ENCODE measurements at places on chromosomes 6 and 20.

GRCh38 chr20:34663213-34663943, 13.5 kb downstream of the PIGU start:
- no peak for DNase-seq

DNA sequence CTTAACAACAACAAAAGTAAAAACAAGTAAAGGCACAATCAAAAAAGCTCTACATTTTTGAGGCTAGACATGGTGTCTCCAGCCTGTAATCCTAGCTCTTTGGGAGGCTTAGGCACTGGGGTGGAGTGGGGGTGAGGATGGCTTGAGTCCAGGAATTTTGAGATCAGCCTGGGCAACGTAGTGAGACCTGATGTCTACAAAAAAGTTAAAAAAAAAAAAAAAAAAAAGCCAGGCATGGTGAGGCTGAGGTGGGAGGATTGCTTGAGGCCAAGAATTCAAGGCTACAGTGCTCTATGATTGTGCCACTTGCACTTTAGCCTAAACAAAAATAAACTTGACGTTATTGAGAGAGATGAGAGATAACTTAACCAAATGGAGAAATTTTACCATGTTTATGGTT, 60.1 kb downstream of the QKI start:
- no peak for DNase-seq

- no peak for DNase-seq
These were observed 13.9 kb upstream of the BCLAF1 start for GRCh38 chr6:136303516-136303915.

DNA sequence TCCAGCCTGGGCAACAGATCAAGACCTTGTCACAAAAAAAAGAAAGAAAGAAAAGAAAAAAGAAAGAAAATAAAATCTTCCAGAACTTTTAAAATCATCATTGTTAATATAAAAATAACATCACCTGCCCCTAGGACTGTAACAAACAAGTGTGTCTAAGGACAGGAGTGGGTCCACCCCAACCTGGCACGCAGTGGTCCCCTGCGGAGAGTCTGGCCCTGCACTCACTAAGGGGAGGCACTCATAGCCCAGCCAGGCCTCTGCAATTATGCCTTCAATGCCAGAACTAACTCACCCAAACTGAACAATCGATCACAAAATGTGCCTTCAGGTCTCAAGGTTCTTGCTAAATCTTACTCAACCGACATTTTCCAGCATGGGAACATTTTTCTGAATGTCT, 4.8 kb downstream of the GMEB2 start:
- no peak for DNase-seq

DNA sequence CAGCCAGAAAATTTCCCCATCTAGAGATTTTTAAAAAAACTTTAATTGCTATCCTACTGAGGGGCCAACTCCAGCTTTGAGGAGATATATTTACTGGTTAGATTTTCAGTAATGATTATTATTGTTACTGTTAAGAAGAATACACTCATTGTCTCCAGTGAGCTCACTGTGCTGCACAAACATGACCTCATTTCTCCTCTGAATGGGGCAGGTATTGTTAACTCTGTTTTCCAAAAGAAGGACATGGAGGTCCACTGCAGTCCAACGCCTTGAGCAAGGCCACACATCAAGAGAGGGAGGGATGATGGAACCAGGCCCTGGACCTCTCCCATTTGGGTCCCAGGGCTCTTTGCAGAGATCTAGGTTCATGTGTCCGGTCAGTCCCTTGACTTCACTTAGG, 13.9 kb upstream of the SCUBE3 start:
- DNase-seq = no peak

GRCh38 chr6:42176981-42177380, 3.8 kb downstream of the GUCA1A start:
- DNase-seq = no peak

- peak; percentile 33 for DNase-seq
These were observed 237.5 kb downstream of the CD83 start for GRCh38 chr6:14354919-14355572.

- no peak for DNase-seq
These were observed 98.5 kb downstream of the TFAP2A start for GRCh38 chr6:10316373-10316721.

- no peak for DNase-seq
These were observed 103.0 kb downstream of the PLEKHG1 start for GRCh38 chr6:150702675-150703074.

GRCh38 chr6:159321267-159321666, 152.1 kb downstream of the FNDC1 start:
- no peak for DNase-seq

DNA sequence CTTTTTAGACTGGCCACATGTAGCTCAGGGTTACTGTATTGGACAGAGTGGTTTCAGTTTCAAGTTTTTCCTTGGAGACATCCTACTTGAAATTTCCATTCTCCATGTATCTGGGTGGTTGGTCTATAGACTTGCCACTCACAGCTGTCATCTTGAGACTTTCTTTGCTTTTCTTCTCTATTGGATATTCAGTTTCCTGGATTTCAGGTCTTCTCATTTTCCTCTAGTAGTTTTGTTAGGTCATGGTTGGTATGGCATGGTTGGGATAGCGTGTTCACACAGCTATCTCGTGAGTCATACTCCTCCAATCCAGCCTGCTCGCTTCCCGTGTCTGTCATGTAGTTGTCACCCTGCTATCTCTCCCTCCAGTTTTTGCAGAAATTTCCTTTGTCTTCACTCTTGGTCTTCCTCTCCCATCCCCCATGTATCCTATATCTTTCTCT, 48.3 kb downstream of the PTPN1 start:
- no peak for DNase-seq

GRCh38 chr20:36144336-36144735, 10.2 kb upstream of the EPB41L1 start:
- no peak for DNase-seq

- DNase-seq = no peak
These were observed 62.3 kb downstream of the FKBP5 start for GRCh38 chr6:35626401-35626800.

DNA sequence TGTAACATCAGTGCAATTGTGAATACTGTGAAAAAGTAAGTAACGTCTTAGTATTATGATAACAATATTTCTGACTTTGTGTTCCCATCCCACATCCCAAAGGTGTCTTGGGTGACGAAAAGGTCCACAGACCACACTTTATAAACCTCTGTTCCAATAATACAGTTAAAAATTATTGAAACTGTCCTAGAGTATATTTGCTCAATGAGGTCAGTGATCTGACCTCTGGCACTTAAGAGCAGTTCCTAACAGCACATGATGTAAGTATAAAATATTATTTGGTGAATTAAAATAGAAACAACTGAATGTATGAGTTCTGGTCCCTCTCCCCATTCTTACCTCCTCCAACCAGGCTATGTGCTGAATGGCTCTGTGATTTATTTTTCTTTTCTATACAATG, 566.4 kb upstream of the MMS22L start:
- DNase-seq = no peak

DNA sequence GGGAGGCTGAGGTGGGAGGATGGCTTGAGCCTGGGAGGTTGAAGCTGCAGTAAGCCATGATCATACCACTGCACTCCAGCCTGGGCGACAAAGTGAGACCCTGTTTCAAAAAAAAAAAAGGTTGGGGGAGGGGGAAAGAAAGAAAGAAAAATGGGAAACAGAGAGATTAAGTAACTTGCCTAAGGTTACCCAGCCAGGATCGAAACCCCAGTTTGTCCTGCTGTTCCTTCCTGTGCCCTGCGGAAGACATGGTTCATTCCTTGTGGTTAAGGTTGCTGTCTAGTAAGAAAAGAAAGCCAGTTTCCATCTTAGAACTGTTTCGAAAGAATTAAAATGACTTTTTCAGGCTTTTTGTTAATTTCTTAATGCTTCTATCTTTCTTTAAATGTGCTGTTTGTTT, 29.8 kb downstream of the C6orf89 start:
- no peak for DNase-seq

GRCh38 chr6:152062476-152062875, 255.0 kb downstream of the ESR1 start:
- DNase-seq = no peak

DNA sequence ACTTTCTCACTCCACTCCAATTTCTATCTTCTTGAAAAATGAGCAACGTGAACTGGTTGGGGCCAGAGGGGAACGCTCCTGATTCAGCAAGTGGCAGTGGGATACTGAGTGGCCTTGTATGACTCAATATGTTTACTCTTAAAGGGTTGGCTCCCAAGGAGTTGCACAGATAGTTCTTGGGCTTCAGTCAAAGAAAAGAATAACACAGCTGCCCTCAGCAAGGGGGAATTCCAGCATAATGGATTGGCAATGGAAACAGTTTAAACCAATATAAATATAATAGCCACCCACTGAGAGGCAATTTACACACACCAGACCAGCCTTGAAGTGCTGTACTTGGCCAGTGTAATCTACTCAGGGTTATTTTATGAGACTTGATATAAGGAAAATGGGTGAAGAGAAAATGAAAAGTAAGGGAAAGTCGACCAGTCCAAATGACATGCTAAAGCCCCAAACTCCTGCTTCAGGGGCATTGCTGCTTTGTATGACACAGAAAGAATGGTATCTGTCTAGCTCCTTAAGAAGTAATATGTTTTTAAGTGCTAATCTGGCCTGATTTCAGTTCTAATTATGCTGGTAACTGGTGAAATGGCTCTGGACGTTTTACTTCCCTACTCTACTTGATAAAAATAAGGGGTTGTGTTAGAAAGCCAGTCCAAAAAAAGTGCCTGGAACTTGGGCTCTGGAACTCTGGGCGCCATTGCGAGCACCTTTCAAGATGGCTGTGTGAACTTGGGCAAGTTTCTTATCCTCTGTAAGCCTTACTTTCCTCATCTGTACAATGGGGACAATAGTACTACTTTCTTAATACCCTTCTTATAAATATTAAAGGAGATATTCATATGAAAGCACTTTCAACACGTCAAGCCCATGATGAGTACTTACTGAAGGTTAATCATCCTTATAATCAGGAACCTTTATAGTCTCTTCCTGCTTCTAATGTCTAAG, 712.9 kb upstream of the MAP3K7 start:
- no peak for DNase-seq

- DNase-seq = no peak
These were observed 309.9 kb upstream of the OPRM1 start for GRCh38 chr6:153729189-153729588.

DNA sequence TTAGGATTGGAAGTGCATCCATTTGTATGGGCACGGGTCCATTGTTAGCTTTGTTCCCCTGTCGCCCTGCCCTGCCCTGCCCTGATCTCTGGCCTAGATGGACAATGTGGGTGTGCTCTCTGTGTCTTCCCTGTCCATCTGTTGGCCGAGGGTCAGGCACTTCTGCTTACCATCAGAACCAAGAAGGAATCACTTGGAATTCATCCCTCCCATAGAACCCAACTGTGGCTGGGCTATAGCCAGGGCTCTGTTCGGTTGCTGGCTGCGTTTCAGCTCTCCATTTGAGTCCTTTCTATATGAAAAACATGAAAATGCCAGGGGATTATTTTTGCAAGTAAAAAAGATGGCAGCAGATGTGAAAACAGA, 26.6 kb upstream of the TULP4 start:
- no peak for DNase-seq

DNA sequence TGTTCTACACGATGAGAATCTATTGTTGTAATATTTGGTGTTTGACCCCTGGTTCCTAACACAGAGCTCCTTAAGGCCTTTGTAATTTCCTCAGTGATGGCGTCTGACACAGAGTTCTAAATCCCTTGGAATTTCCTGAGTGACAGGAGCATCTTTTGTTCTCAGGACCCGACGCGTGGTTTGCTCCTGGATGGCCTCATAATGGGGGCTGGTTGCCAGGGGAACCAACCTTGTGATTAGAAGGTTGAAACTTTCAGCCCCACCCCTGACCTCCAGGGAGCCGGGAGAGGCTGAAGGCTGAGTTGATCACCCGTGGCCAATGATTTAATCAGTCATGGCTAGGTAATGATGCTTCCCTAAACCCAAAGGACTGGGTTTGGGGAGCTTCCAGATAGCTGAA, 20.5 kb upstream of the ZNF133 start:
- no peak for DNase-seq

DNA sequence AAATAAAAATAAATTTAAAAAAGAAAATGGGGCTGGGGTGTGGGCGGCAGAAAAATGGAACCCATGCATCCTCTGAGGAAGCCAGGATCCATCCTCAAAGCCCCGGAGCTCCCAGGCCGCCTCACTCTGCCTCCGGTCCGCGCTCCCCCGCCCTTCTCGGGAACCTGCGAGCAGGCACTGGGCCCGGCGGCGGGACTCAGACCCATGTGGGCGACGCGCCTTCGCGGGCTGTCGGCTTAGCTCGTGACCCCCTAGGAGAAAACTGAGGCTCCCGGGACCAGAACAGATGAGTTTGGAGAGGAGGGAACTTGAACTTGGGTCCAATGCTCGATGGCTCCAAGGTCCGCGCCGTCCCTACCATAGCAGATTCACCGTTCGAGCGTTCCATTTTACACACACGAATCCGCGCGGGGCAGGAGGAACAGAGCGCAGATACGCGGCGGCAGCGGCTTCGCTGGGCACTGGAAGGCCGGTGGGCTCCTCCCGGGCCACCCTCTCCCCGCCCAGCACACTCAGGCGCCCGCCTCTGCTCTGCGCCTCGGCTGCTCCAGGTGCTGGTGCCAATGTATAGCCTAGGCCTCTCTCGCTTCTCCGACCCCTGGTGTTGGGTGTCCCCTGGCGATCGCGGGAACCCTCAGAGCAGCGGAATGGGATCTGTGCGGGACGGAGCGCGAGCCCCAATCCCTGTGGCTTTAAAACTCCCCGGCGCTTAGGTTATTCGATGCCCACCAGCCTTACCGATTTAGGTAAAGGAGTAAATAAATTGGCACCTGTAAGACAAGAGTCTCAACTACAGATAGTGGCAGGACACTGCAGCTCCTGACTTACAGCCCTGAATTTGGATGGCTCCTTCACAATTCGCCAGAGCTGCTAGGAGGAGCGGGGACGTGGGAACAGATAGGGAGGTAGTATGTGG, 39.2 kb downstream of the DPPA5 start:
- no peak for DNase-seq

DNA sequence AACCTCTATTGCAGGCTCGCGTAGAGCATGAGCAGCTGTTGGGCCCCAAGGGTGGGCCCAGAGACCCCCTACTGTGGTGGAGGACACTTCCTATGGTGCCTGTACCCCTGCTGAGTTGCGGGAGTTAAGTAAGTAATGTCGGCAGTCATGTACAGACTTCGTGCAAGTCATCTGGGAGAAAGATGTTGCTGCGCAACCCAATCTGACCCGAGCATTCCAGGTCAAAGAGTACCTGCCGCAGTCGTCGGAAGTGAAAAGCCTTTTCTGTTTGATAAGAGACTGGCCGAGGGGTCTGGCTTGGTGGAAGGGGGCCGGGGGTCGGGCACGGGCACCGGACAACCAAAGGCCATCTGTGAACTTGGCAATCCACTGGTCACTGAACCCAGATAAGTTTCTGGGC, 44.3 kb downstream of the OR2B6 start:
- DNase-seq = no peak

DNA sequence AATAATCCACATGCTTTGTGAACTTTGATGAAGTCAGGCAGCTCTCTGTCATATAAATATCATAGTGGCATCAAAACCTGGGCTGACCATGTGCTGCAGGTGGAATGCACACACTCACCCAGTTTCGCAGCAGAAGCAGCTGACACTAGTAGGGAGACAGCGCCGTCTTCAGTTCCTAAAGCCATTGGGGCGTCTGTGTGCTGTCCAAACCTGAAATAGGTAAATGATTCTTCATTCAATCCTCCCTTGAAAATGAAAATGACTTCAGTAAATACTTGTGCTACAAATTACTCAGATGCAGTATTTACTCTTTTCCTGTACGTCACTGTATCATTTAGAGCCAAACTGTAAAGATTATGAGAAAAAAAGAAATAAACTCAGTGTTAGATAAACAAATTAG, 127.5 kb downstream of the EYA4 start:
- DNase-seq = no peak

Data from stimulated activated CD4-positive, alpha-beta T cell treated with anti-CD3 and anti-CD28 coated beads, TNF-alpha, amount 100 ng/mL, for 48 hours (primary cell).